ENCODE measurements at places on chromosomes 12 and 14.

DNA sequence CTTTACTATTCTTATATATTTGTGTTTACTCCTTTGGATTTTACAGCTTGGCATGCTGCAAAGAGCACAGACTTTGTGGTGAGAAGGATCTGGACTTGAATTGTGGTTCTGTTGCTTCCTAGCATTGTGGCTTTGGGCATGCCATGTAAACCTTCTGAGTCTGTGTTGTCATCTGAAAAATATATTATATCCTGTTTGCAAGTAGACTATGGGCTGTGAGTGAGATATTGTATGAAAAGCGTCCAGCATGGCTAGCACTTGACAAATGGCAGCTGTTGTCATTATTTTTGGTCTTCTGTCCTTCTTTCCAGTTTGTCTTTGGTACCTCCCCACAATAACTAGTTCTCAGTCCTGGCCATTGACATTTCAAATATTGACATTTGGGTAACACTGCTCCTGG, 61.8 kb upstream of the DACT1 start:
- no peak for DNase-seq

- no peak for DNase-seq
Observed at GRCh38 chr12:125081427-125081826, 16.2 kb downstream of the AACS start.

- no peak for DNase-seq
Observed at GRCh38 chr12:64707926-64708325, 51.3 kb downstream of the GNS start.

- DNase-seq = peak; percentile 59
Observed at GRCh38 chr12:12723149-12723680, 6.0 kb downstream of the CDKN1B start.

GRCh38 chr12:123929946-123930583, 42.6 kb downstream of the CCDC92 start:
- no peak for DNase-seq

Data from CD4-positive, alpha-beta T cell treated with Interleukin-17A for 1 hour (primary cell).